ENCODE measurements at places on chromosomes 13 and 19.

- no peak for DNase-seq
Observed at GRCh38 chr13:45231305-45231704, 30.5 kb upstream of the KCTD4 start.

DNA sequence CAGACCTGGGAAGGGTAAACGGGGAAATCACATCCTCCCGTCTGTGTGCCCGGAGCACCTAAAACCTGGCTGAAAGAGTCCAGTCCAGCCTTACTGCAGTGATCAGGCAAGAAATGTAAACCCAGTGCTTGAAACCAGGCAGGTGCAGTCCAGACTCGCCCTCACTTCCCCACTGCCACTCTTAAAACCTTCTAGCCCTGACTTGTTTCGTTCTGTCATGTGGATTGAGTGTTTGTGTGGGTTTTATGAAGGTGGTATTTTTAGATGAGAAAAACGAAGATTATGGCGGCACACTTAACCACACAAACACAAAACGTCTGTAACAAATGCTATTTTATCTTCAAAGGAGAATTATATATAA lies 839 bp upstream of the CKAP2 start:
- DNase-seq, result no peak

DNA sequence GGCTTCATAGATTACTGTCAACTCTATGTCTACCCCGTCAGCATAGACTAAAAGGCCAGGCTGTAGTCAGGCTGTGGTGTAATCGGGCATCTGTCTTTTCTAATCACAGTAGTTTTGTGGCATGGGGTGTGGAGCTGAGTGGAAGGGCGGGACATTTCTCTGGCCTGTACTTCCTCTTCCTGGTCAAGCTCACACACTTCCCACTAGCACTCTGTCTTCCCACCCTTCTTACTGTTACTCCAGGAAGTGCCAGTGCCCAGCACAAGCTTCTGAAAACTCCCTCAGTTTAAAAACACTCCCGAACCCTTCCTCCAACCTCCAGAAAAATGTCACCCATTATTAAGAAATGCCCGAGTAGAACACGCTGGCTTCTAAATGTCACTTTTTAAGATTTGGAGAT lies 229.8 kb downstream of the KLF5 start:
- DNase-seq, result no peak

- no peak for DNase-seq
Observed at GRCh38 chr13:105979131-105980011, 556.1 kb downstream of the EFNB2 start.

DNA sequence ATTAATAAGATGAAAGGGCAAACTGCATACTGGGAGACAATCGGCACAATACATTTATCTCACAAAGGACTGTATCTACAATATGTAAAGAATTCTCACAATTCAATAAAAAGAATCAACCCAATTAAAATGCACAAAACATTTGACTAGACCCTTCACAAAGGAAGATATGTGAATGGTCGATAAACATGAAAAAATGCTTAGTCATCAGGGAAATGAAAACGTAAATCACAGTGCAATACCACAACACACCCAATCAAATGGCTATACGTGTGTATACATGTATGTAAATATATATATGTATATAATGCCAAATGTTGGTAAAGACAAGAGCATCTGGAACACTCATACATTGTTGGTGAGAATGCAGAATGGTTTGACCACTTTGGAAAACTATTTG lies 21.9 kb upstream of the RFC3 start:
- no peak for DNase-seq

DNA sequence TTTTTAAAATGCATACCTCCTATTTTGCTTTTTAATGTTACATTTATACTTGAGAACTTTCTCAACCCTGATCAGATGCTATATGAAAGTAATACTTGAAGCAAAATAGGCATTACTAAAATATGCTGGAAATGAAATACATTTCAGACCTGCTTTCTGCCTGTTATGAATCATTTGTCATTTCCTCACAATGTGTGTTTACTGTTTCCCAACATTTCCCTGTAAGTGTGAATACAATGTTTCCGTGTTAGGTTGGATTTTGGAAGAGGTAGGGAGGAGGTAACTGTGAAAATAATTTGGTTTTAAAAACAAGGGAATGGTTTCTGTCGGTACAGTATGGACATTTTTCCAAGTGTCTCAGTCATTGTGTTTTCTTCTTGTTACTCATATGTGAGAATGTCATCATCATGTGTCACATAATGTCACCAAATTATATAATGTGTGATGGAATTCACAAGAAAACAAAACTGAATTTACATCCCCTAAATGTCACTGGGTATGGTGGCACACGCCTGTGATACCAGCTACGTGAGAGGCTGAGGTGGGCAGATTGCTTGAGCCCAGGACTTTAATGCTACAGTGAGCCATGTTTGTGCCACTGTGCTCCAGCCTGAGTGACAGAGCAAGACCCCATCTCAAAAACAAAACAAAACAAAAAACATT lies 43.0 kb downstream of the ZAR1L start:
- DNase-seq, result no peak

- DNase-seq, result no peak
Observed at GRCh38 chr19:12764698-12765097, 10.7 kb downstream of the HOOK2 start.

DNA sequence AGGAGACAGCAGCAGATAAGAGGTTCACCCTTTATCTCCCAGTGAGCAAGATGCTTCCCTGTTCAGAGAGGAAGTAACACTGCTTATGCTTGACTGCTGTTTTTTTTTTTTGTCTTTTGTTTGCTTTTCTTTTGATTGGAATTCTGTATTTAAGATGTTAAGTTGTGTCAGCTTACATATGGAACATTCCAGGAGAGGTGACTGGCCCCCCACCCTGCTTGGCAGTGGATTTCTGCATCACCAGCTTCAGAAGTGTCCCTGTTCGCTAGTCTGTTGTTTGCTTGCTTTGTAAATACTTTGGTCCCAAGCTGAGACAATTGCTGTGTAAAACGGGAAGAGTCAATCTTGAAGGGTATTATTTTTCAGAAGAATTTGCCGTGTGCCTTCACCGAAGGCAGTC lies 43.0 kb downstream of the IFT88 start:
- DNase-seq, result no peak

Measured in GM04503 (cell line).